ENCODE measurements at places on chromosomes 7 and 10. TPM values are rescaled to one million over a fixed set of nuclear protein-coding genes. Genes with fewer than 3 reads are reported as not detected.

DNA sequence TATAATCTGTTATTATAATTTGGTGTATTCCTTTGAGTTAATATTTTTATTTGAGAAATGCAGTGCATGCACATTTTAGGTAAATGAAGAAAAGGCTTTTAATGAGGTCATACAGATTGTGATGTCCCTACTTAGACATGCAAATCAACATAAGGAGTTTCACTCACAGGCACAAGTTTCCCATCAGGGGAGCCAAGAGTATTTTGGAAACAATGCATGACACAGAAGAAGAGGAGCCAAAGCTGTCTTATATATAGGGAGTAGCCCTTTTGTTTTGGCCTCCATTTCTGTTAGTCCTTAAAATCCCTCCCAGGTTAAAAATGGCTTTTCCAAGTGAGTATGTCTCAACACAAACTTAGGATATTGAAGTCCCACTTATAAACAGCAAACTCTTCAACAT, 703.4 kb upstream of the ANKRD30A start:
- DNase-seq: no peak
- no peaks in the 10 kb centered on the region for H3K27me3 ChIP-seq
- no peak overlapping the region for H3K4me3 ChIP-seq
- no peak overlapping the region for H3K27ac ChIP-seq
- H3K36me3 ChIP-seq: no peaks in the 10 kb centered on the region
- H3K4me1 ChIP-seq: no peaks in the 10 kb centered on the region

DNA sequence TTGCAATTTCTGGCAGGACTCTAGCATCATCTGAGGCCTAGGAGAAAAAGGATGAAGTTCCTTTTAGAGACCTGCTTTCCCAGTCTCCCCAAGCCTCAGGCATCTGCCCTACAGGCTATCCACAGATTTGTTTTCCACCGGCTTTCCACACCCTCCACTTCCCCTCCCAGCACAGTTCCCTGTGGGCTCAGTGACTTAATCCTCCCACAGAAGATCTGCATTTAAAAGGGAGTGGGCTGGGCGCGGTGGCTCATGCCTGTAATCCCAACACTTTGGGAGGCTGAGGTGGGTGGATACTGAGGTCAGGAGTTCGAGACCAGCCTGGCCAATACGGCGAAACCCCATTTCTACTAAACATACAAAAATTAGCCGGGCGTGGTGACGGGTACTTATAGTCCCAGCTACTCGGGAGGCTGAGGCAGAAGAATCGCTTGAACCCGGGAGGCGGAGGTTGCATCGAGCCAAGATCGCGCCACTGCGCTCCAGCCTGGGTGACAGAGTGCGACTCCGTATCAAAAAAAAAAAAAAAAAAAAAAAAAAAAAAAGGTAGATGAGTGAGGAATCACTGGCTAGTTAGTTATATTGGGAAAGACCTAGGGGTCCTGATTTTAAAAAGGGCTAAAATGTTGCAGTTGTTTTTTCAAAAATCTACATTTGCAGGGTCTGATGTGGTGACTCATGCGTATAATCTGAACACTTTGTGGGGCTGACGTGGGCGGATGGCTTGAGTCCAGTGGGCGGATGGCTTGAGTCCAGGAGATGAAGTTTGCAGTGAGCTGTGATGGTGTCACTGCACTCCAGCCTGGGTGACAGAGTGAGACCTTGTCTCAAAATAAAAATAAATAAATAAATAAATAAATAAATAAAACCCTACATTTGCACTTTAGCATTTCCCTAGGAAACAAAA, 119.5 kb downstream of the BAMBI start:
- DNase-seq: peak; percentile 61
- H3K4me1 ChIP-seq: no peaks in the 10 kb centered on the region
- no peaks in the 10 kb centered on the region for H3K36me3 ChIP-seq
- H3K27me3 ChIP-seq: peaks cover 11% of the 10 kb centered on the region
- no peak overlapping the region for H3K4me3 ChIP-seq

GRCh38 chr10:99709480-99710229, 22.3 kb downstream of the COX15 start:
- peak overlapping the region; percentile 51 for H3K27ac ChIP-seq
- no peak for DNase-seq
- H3K27me3 ChIP-seq: no peaks in the 10 kb centered on the region
- H3K4me1 ChIP-seq: peaks cover 8% of the 10 kb centered on the region

GRCh38 chr10:114271779-114272167, 32.7 kb downstream of the VWA2 start:
- peak; percentile 90 for DNase-seq
- H3K4me3 ChIP-seq: no peak overlapping the region
- no peaks in the 10 kb centered on the region for H3K36me3 ChIP-seq
- peaks cover 25% of the 10 kb centered on the region for H3K4me1 ChIP-seq
- H3K27ac ChIP-seq: peak overlapping the region; percentile 81

GRCh38 chr7:20607216-20607615, 8.3 kb upstream of the ABCB5 start:
- H3K27me3 ChIP-seq: no peaks in the 10 kb centered on the region
- peaks cover 3% of the 10 kb centered on the region for H3K4me1 ChIP-seq
- DNase-seq: no peak
- no peak overlapping the region for H3K4me3 ChIP-seq

Gene HOXA11
- 0.84 TPM for total RNA-seq

Gene IL6
- total RNA-seq: 22.0 TPM
